Inflammatory macrophage (primary cell): ENCODE measurements at places on chromosomes 13 and 19.
A peak's percentile ranks its signal among the peaks of the same experiment; 100 is the strongest.

DNA sequence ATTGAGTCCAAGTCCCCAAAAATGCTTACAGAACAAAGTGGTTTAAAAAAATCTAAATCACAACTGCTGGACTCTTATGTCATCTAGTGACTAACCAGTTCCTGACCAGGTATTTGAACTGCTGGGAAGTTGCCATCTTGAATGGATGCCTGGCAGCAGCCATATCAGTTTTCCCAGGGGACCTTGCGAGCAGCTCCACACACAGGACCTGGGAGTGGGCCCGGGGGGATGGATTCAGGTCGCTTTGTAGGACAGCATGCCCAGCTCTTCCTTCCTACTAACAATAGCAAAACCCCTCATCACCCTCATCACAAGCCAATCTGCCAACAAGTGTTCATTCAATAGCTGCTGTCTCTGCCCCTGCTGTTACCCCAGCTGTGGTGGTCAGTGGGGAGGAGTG, 65.3 kb downstream of the KCTD15 start:
- no peak for DNase-seq

DNA sequence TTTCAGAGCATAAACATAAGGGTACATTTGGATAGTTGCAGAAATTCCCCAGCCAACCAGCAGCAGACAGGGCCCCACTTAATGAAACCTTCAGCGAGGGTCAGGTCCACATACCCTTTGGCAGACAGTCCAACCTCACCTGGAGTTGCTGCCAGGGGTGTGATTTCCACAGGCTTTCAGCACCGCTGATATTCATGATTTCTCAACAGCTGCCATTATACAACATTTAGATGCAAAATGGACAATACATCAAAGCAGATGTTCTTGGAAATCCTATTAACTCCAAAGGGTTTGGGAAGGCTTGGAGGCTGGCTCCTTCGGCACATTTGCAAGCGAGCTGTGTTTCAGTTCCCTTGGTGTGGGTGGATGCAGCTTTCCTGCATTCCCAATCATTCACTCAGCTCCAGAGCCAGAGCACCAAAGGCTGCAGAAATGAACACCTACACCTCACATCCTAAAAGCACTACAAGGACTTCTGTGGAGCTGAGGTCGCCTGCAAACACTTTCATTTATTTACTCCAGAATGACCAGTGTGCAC, 147.2 kb upstream of the VSTM2B start:
- DNase-seq, result no peak

GRCh38 chr19:32240316-32240715, 105.1 kb upstream of the ZNF507 start:
- no peak for DNase-seq

- no peak for DNase-seq
These were observed 2.8 kb downstream of the GNA11 start for GRCh38 chr19:3096902-3097326.

GRCh38 chr13:78700121-78700910, 41.4 kb upstream of the OBI1 start:
- no peak for DNase-seq

GRCh38 chr19:18653853-18654252, 17.0 kb downstream of the KLHL26 start:
- no peak for DNase-seq

GRCh38 chr13:47168618-47169017, 271.8 kb upstream of the HTR2A start:
- no peak for DNase-seq

DNA sequence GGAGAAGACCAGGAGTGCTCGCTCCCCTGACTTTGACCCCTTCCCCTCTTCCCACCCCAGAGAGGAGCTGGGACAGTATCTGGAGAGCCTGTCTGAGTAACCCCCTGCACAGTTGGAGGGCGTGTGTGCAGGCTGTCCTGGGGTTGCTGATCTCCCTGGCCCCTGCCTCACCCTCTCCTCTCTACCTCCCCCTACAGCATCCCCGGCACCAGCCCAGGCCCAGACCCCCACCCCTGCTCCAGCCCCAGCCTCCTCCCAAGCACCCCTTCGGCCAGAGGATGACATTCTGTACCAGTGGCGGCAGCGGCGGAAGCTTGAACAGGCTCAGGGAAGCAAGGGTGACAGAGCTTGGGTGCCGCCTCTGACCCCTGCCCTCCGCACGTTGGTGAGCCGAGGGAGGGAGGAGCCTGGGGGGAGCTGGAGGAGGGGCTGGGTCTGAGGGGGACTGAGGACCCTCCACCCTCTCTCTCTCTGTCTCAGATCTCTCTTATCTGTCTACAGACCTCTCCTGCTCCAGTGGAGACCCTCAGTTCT, 8.7 kb downstream of the PROSER3 start:
- DNase-seq, result no peak

GRCh38 chr19:23957660-23958281, 43.1 kb downstream of the ZNF726 start:
- DNase-seq, result no peak

DNA sequence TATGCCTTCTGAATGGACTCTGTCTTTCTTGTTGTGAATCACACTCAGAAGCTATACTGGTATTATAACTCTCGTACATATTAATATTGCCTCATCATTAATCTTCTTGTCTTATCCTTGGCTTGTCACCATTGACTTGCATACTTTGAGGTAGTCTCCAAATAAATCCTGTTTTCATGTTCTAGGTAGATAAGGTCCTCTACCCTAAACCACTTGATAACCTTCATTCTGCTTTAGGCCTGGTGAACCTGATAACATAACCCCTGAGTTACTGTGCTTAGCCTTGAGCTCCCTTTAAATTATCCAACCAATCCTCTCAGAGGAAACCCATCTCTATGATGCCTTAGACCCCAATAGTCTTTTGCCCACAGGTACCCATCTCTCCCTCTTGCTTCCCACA, 1162.3 kb downstream of the SLITRK1 start:
- DNase-seq, result no peak

GRCh38 chr19:37966211-37966661, 59.2 kb downstream of the SIPA1L3 start:
- DNase-seq, result no peak

GRCh38 chr13:40597735-40598365, 68.6 kb downstream of the FOXO1 start:
- DNase-seq, result no peak

DNA sequence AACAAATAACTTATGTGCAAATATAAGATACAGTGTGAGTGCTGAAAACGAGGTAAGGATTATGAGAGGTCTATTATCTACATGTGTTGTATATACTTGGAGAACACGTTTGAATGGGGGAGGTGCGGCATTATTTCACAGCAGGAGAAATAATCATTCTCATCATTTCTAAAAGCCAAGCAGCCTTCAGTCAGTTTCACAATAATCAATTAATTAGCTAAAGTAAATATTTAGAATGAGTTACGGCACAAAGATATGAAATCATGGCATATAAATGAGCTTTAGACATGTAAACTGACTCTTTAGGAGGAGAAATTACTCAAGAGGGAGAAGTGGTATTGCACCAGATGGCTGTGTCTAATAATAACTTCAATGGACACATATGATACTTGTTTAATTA, 366.6 kb downstream of the DNAJC15 start:
- peak; percentile 42 for DNase-seq

DNA sequence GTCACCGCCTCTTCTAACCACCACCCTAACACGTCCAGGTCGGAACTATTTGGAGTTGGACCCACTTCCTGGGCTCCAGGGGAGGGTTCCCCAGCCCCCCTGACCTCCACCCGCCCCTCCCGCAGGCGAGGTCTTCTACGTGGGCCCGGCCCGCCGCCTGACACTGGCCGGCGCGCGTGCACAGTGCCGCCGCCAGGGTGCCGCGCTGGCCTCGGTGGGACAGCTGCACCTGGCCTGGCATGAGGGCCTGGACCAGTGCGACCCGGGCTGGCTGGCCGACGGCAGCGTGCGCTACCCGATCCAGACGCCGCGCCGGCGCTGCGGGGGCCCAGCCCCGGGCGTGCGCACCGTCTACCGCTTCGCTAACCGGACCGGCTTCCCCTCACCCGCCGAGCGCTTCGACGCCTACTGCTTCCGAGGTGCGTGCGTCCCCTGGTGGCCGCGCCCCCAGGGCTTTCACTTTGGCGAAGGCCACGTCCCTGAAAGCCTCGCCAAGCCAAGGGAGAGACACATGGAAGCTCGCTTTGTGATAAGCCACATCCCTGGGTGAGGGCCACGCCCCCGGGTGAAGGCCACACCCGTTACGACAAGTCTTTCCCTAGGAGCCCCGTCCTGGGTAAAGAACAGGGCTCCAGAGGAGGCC, 13.2 kb downstream of the NCAN start:
- peak; percentile 77 for DNase-seq

DNA sequence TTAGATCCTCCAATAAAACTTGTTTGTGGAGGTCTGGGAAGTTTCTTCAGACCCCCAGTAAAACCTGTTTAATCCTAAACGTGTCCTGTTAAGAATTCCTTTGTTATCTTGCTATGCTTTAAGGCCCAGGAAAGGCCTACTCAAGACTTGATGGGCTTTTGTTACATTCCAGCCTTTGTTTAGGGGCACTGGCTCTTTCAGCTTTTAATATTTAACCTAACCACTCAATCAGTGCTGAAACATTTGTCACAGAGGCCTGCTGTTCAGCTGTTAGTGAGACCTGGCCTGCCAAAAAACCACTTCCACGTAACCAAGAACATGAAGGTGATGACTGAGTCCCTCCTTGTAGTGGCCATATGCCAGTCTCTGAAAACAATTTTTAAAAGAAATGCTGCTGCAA, 41.7 kb downstream of the PCDH17 start:
- DNase-seq, result no peak

DNA sequence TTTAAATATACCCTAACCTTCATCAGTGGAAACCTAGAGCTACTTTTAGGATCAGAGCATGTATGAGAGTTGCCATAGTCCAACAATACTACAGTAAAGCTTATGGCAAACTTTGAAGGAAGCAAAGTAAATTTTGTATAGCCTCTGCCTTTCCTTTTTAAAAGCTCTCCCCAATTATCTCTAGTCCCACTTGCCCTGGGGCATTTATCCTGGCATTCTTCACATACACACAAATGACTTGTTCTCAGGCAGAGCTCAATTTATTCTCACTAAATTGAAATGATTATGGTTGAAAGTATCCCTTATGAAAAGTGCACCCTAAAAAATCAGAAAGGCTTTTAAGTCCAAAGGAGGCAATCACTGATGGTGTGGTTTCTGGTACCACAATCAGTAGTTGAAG, 94.1 kb upstream of the UFM1 start:
- no peak for DNase-seq

GRCh38 chr13:23752111-23753001, 136.8 kb downstream of the MIPEP start:
- DNase-seq, result no peak

DNA sequence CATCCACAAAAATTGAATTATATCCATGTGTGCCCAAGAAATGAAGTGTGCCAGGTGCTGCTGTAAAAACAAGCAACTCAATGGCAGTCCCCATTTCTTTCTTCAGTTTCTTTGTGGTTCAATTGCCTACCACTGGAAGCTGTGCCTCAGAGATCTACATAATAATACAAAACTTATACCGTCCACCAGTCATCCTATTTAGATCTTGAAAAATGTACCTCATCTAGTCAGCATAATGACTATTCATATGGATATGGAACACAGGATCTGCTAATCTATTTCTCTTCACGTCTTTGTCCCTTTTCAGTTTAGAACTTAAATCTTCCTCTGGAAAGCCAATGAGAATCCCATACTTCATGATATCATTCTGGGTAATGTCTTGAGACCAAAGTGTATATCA, 648.5 kb downstream of the PCDH9 start:
- DNase-seq, result no peak

DNA sequence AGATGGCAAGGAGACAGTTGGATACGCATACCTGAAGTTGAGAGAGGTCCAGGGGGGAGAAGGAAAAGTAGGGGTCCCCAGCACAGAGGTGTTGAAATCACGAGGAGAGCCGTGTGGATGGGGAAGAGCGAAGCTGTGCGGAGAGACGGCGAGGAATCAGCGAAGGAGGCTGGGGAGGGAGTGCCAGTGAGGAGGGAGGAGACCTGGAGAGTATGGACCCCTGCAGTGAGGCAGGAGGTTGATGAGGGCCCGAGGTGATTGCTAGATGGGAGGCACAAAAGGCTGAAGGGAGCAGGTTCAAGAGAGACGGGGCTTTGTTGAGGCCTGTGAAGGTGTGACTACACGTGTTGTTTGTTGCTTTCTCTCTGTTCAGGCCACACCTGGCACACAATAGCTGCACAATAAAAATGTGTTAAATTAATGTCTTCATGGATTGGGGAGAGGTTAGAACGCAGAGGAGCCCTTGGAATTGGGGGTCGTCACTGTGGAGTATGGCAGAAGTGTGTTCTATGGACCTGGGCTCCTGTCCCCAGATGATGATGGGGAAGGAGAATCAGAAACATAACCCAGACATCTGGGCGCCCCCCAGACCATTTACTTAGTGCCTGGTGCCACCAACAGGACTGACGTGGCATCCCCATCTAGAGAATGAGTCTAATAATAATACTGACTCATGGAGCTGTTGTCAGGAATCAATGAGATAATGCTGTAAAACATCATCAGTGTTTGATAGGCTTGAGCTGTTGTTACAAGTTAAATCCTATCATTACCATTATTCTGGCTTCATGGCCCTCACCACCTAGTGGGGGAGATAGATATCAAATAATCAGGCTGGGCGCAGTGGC, 137.5 kb downstream of the SIPA1L3 start:
- DNase-seq, result no peak

DNA sequence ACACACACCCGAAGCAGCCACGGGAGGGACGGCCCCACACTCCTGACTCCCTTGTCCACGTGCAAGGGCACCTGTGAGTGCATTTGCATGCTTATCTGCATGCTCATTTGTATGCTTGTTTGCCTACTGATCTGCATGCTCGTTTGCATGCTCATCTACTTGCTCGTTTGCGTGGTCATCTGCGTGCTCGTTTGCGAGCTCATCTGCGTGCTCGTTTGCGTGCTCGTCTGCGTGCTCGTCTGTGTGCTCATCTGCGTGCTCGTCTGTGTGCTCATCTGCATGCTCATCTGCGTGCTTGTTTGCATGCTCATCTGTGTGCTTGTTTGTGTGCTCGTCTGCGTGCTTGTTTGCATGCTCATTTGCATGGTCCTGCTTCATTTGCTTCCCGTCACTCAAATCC, 23.8 kb downstream of the SHC2 start:
- DNase-seq, result no peak

- DNase-seq, result no peak
These were observed 21.3 kb downstream of the IPO5 start for GRCh38 chr13:97974773-97975172.

GRCh38 chr19:4575267-4576015, 16.0 kb upstream of the SEMA6B start:
- no peak for DNase-seq

DNA sequence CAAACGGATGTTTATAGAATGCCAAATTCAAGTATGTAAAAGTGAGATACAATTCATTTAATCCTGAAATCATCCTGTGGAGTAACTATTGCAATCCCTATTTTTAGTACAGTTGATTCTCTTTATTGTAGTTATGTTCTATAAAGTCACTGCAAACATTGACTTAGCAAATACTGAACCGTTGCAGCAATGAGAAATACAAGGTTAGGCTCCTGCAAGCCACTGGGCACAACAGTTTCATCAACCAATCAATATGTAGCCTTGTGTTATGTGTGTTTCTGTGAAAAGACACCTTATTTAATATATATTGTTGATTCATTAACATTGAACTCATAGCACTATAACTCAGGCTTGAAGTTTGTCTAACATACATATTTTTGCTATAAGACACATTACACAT, 174.4 kb downstream of the DCT start:
- no peak for DNase-seq
